Stimulated activated memory B cell treated with anti-CD40 and anti-IgM and Interleukin-4, amounts not matched to agents 10 μg/mL and 1 μg/mL and 100 μg/mL, for 72 hours (primary cell): ENCODE measurements at places on chromosomes 12 and 14.

DNA sequence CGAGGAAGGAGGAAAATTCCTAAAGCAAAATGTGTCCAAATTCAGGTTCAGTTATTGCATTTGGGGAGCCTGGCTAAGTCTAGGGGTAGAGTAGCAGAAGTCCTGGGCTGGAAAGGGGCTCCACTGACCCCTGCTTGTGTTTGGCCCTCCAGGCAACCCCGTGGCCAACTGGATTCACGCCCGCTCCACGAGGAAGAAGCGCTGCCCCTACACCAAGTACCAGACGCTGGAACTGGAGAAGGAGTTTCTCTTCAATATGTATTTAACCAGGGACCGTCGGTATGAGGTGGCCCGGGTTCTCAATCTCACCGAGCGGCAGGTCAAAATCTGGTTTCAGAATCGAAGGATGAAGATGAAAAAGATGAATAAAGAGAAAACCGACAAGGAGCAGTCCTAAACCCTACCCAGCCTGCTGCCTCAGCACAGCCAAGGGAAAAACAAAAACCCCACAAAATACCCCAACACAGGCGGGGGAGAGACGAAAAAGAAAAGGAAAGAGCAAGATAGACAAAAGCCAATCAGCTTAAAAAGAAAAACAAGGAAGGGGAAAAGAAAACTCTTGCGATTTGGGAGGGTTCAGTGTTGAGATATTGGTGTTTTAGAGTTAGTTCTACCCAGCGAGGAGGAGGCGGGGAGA is 2.4 kb downstream of the HOXC9 start:
- ATAC-seq: no peak

- no peak for ATAC-seq
These were observed 100.5 kb upstream of the SLC38A2 start for GRCh38 chr12:46472893-46473633.

DNA sequence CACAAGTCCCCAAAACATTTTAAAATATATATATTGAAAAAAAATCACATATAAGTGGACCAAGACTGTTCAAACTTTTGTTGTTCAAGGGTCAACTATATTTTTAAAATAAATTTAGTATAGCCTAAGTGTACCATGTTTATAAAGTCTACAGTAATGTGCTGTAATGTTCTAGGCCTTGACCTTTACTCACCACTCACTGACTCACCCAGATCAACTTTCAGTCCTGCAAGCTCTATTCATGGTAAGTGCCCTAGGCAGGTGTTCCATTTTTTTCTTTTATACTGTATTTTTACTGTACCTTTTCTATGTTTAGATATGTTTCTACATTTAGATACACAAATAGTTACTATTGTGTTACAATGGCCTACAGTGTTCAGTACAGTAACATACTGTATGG is 23.4 kb upstream of the TMTC1 start:
- ATAC-seq: no peak

- no peak for ATAC-seq
These were observed 164.1 kb downstream of the SPTSSA start for GRCh38 chr14:34297786-34298520.

DNA sequence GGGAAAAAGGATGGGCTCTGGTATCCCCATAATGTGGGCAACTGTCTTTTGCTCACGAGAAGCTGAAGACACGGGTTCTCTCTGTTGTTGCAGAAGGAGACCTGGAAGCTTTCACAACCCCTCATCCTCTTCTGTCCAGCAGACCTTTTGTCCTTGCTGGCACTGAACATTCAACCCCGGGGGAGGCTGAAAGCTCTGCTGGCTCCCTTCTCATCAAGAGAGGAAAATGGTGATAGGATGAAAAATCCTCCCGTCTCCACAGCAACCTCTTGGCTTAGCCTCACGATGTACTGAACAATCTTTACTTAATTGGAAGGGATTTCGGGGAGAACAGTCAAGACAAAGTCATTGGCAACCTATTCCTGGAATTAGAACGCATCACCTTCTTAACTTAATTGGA is 39.0 kb downstream of the ELK3 start:
- no peak for ATAC-seq
